GM12892 (cell line): ENCODE measurements at places on chromosomes 3 and 15.

DNA sequence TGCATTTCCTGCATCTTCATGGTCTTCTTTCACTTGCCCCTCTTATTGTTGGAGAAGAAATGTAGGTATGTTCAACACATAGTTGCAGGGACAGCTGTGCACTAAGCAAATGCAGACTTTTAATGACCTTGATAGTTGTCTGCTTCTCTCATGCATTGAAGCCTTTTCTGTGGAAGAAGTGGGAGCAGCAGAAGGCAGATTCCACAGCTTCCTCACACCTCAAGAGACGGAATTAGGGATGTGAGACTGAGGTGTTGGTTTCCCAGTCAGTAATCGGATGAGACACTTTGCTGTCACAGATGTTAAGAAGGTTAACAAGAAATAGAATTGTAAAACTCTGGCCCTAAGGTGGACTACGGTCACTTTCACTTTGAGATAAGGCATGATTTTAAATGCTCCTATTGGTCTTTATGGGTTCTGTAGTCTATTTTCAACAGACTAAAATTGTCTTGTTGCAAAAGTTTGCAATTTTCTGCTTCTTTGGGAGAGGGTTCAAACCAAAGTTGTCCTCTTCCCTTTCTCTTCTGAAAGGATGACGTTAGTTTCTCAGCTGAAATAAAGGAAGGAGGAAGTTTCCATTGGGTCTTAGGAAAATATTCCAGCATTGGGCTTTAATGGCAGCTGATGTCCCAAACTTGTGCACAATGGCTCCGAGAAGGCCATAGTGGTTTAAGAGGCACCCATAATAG lies 117.4 kb downstream of the LPP start:
- no peak for DNase-seq

DNA sequence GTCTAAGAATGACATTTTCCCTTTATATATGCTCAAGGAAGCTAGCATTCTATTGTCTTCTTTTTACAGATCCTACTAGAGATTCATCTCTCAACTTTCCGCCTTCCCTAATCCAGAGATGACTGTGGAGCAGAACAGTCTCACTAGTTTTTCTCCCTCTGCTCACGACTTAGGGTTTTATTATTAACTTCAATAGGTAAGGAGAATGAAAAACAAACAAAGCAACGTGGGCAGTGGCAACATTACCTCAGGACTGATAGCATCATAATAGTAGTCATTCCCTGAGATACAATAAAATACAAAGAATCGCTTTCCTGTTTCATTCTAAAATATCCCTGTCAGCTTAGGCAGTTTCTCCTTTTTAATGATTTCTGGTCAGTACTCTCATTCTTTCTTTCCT lies 154.3 kb upstream of the PLAAT1 start:
- no peak for DNase-seq

DNA sequence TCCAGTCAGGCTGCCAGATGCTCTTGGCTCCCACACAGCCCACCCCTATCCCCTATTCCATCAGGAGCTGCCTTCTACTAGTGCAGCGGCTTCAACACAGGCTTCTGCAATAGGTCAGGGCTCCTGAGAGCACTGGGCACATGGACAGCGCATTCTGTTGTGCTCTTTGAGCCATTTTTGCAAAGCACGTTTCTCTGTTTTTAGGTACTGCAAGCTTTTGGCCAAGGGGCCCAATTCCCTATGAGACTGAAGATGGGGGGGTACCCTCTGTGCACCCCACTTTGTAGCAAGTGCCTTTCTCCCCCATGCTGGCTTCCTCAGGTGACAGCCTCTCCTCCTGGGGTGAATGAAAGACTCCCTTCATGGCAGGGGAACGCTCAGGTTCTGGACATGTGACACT lies 31.2 kb downstream of the CHDH start:
- DNase-seq: no peak

- DNase-seq: no peak
Observed at GRCh38 chr15:74192751-74193150, 9.8 kb downstream of the STRA6 start.

DNA sequence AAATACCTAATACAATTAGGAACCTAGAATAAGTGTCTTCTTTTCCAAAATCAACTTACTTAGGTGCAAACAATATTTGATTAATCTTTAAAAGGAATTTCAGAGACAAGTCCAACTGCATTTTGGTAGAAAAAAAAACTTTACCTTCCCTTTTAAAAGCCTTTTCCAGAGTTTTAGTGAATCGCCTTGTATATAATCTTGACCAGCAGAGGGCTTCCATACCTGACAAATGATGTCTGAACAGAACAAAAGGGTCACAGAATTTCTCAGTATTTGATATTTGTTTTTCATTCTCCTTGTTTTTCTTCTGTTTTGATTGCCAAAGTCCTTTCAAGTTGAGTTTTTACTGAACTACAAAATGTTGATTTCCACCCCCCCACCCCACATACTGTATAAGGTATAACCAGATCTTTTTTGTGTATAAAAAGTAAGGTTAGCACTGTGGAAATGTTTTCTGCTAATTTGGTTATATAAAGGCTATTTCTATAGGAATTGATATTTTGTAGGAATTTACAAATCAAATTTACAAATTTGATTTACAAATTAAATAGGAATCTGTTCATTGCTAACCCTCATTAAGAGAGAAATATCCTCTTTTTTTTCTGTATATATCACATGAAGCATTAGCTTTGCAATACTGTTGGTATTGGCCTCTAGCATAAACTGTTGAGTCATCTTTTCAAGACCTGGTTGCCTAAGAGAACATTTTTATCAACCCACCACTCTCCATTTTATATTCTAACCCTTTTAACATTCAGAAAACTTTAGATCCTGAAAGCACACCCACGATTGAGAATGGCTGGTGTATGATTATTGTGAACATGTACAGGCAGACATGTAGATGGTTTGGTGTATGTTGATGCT lies 464.1 kb upstream of the RARB start:
- no peak for DNase-seq

DNA sequence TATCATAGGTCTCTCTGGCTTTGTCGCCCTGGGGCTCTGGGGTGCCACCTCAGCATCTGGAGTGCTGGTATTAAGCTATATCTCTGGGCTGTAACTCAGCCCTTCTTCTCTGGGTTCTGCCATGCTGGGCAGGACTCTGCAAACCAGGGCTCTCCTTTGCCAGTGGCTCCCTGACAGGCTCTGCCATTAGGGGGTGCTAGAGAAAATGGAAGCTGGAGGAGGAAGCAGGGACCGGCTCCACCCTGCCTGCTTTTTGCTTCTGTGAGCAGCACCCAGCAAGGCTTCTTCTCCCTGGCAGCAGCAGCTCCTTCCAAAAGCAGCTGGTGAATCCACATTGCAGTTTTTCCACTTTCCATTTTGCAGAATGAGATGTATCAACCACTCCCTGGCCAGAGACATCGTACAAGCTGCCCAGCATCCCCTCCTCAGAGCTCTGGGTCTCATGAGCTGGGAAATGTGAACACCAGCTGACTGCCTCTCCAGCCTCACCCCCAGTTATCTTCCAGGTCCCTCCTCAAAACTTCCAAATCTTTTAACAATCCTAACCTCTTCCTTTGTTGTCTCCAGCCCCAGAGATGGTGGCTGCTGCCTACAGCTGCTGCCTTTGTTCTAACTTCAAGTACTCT lies 165.0 kb downstream of the ABHD5 start:
- DNase-seq: no peak

DNA sequence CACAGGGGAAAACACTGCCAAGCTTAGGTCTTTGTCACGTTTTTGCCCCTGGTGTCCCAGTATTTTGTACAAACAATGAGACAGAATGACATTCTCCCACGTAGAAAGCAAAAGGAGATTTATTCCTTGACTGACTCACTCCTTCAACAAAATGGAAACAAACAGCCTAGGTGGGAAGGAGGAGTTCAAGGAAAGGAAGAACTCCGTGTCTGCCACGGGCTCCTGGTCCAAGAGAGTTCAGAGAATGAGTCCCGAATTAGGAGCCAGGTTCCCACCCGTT lies 8.1 kb downstream of the TLE3 start:
- DNase-seq: no peak

GRCh38 chr3:20055842-20056241 lies 15.6 kb downstream of the KAT2B start:
- DNase-seq: no peak

DNA sequence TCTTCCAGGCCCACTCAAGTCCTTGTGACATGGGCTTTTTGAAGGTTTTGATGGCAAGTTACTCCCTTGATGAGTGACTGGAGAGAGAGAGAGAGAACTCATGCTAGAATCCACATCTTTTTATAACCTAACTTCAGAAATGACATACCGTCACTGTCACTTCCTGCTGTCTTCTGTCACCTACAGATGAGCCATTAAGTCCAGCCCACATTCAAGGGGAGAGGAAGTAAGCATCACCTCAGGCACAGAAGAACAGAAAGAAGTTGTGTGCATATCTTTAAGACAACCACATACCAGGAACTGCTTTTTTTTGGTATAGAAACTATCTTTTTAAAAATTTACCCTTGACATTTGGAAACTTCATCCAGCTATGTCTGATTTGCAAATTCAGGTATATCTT lies 16.6 kb upstream of the TXNRD3 start:
- no peak for DNase-seq

- no peak for DNase-seq
Observed at GRCh38 chr15:77577366-77577950, 55.3 kb downstream of the LINGO1 start.

DNA sequence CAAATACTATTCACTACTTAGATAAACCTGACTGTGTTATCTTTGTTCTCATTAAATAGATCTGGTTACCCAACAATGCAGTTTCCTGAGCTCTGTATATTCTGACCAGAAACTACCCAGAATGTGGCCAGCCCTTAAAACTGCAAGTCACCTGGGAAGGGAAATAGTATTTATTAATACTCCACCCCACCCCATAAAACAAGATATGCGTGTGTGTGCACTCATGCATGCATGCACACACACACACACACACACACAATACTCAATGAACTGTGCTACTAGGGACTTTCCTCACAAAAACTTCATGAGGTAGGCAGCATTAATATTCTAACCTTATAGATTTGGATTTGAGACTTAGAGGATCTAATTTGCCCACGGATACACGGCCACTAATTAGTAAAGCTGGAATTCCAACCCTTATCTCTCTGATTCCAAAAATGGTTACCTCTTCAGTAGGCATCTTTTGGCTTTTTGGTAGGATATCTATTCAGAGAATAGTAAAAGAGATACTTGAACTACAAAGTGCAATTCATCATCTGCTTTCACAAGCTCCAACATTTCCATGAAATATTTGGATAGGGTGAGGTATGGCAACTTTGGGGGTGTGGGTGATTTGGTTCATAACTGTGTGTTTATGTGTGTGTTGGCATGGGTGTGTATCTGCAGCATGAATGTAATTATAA lies 197.0 kb upstream of the CFAP20DC start:
- DNase-seq: no peak

GRCh38 chr3:13565581-13566452 lies 16.9 kb downstream of the FBLN2 start:
- no peak for DNase-seq

- no peak for DNase-seq
Observed at GRCh38 chr3:120831066-120831465, 76.9 kb upstream of the STXBP5L start.

DNA sequence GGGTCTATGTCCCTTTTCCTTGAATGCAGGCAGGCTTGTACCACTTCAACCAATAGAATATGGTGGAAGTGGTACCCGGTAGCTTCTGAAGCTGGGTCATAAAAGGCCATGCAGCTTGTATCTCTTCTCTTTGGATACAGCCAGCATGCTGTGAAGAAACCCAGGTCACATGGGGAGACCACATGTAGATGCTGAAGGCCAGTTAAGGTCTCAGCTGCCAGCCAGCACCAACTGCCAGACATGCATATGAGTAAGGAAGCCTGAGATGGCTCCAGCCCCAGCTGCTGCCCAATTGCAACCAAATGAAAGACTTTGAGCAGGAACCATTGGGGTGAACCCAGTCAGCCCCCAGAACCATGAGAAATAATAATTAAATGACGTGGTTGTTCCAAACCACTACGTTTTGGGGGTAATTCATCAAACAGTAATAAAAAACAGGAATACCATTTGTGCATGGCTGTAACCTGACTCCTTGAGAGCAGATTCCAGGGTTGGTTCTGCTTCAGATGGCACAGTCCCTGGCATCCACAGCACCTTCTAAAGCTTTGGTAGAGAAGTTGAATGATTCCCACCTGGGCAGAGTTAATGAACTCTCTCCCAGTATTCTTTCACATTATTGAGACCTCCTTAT lies 3.8 kb downstream of the RBP2 start:
- no peak for DNase-seq

- no peak for DNase-seq
Observed at GRCh38 chr15:79432345-79433275, 474 bp downstream of the MINAR1 start.

DNA sequence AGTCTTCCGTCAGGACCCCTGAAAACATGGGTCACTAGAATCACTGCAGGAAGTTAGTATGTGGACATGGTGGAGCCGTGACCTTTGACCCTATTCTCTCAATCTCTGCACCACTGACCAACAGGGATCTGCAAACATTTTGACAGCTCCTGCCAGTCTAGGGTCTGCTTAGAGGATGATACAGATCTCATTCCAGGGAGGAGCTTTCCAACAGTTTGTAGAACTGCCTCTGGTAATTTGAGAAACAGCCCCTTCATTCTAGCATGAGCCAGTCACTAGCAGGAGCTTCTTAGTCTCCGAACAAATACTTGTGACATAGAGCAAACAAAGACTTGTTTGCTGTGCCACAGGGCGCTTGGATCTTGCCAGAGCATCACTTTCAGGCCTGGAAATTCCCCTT lies 270.3 kb upstream of the CFAP20DC start:
- no peak for DNase-seq

DNA sequence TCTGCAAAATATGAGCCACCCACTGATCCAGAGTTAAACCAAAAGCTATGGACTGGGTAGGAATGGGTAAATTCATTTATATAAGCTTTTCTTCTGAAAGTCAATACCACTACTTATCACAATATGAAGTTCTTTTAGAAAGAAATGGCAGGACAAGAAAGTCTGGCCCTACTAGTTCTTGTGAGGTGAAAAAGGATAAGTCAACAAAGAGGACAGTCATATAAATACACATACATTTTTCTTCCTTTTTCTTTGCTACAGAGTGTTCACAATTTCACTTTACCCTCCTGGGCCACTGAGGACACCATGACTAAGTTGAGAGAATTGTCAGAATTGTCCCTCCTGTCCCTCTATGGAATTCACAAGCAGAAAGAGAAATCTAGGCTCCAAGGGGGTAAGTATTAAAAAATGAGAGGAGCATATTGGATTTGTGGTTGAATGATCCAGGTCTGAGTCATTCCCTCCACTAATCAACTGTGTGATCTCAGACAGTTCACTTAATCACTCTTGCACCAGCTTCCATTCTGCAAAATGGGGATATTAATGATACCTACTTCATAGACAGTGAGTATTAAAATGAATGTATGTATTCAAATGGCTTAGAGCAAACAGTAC lies 27.6 kb downstream of the ACP3 start:
- no peak for DNase-seq

GRCh38 chr15:63332367-63333124 lies 49.1 kb downstream of the CA12 start:
- no peak for DNase-seq

- no peak for DNase-seq
Observed at GRCh38 chr15:80530737-80531365, 126.7 kb downstream of the ARNT2 start.

- no peak for DNase-seq
Observed at GRCh38 chr3:158127250-158128219, 17.6 kb downstream of the RSRC1 start.
